ENCODE measurements at places on chromosomes 2 and 18.

- DNase-seq, result no peak
Measured at GRCh38 chr2:158671360-158672245, 123.5 kb upstream of the DAPL1 start.

DNA sequence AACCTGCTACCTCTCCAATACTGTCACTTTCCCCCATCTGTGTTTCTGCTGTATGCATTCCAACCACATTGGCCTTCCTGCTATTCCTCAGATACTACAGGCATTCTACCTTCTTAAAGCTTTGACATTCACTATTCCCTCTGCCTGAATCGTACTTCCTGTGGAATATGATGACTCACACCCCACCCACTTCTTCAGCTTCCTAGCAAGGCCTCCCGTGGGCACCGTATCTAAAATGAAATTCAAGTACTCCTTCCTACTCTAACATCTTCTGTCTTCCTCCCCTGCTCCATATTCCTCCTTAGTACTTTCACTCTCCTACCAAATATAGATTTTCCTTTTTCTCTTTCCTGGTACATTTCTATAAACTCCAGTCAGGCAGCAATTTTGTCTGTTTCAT lies 710.4 kb downstream of the RNF144A start:
- DNase-seq, result peak; percentile 22

DNA sequence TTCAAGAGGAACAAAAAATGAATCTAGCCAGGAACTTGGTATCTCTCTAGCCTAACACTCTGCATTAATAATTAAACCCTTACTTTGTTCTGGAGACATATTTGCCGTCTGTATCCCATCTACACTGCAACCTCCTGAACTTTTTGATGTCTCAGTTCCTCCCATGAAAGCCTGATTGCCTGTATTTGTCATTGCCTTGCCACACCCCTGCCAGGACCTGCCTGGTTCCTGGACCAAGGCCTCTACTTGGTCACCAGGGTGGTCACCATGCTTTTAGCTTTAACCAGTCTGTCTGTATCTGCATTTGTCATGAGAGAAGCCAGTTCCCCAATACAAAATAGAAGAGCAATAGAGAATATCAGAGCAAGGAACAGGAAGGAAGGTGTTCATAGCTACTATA lies 58.8 kb upstream of the NOL4 start:
- DNase-seq, result no peak

GRCh38 chr2:188629753-188630527 lies 338.3 kb downstream of the GULP1 start:
- peak; percentile 76 for DNase-seq

GRCh38 chr2:7730449-7730848 lies 813.2 kb downstream of the RNF144A start:
- no peak for DNase-seq

GRCh38 chr2:136297312-136297711 lies 179.4 kb upstream of the CXCR4 start:
- no peak for DNase-seq

DNA sequence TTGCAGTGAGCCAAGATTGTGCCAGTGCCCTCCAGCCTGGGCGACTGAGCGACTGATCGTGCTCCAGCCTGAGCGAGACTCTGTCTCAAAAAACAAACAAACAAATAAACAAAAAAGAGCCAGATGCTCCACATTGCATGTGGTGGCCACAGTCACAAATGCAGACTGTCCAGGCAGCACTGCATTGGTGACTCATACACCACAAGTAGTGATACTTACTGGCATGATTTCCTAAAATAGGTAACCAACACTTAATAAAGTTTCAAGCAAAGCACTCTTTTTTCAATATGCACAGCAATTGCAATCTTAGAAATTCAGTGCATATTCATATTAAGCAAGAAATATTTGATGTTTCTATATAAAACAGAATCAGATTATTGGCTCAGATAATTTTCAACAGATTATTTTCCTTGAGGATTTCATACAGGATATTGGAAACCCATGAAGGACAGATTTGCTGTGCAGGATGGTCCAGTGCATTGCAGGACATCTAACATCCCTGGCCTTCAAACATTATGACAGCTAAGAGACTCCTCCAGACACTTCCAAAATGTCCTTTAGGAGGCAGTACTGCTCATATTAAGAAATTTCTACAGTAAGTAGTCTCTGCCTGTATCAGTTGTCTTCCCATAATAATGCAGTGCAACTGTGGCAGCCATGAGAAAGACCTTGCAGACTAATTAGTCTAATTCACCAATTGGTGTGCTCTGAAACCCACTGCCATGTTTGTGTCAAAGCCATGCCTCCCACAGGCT lies 10.5 kb upstream of the SLC1A4 start:
- DNase-seq, result peak; percentile 70

DNA sequence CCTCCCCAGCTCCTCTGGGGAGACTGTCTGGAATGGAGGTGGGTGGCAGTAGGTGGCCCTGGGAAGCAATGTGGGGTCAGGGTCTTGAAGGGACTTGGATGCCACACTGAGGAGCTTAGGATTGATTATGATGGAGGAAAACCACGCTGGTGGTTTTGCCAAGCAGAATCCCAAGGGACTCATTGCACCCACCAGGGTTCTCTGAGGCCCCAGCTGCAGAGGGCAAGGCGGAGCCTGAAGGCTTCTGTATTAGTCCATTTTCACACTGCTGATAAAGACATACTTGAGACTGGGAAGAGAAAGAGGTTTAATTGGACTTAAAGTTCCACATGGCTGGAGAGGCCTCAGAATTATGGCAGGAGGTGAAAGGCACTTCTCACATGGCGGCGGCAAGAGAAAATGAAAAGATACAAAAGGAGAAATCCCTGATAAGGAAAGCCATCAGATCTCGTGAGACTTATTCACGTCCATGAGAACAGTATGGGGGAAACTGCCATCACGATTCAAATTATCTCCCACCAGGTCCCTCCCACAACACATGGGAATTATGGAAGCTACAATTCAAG lies 87.2 kb upstream of the YWHAQ start:
- DNase-seq, result no peak

DNA sequence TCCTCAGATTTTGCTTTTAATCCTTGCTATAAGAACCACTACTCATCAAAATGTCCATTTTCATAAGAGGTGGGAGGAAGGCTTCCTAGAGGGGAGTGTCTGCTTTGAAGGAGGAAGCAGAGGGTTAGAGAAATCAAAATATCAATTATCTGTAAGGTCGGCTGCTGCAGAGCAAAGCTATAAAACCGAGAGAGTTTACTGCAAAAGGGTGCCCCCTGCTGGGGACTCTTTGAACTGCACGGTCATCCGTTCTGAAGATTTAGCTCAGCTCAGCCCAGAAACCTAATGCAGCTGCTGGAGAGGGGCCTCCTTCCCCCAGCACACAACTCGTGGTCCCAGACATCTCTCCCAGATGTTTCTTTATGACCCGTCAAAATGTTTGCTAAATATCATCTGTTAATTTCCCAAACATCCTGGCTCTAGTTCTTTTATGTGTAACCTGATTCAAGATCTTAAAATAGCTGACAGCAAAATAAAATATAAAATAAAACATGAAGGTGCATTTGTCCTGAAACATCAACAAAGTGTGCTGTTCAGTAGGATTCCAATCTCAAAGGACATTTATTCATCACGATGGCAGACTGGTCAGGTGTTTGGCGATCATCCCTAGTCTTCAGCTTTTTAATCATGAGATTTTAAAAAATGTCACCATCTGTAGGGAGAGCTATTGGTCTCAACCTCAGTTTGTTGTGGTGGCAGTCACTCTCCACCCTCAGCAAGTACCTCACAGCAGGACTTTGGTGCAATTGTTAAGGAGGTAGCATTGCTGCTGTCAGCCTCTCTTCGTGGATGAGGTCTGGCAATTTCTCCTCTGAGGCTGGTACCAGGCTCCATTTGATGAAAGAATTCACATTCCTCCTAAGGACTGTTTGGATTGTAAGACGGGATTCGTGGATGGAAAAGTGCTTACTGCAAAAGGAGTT lies 185.9 kb downstream of the MTX2 start:
- peak; percentile 64 for DNase-seq

DNA sequence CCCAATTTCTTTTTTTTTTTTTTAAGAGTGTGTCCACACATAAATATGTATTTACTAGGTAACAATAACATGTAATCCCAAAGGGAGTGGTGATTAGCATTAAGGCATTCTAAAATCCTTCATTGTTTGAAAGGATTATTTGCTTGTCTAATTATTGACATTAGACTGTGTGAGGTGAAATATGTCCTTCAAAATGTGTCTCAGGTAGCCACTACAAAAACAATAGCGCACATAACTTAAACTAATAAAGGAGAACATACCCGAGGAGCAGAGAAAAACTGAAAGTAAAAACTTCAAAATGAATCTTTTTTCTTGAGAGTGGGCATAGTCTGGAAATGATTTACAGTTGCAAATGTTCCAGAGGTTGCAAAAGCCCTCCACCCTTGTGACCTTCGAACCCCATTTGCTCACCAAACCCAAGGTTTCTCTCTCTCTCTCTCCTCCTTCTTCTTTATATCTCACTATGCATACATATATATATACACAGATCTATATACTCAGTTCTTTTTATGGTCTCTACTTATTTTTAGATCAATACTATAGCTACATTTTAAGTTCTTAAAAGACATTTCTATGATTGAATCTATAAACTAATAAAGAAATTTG lies 24.4 kb upstream of the FRZB start:
- DNase-seq, result no peak

DNA sequence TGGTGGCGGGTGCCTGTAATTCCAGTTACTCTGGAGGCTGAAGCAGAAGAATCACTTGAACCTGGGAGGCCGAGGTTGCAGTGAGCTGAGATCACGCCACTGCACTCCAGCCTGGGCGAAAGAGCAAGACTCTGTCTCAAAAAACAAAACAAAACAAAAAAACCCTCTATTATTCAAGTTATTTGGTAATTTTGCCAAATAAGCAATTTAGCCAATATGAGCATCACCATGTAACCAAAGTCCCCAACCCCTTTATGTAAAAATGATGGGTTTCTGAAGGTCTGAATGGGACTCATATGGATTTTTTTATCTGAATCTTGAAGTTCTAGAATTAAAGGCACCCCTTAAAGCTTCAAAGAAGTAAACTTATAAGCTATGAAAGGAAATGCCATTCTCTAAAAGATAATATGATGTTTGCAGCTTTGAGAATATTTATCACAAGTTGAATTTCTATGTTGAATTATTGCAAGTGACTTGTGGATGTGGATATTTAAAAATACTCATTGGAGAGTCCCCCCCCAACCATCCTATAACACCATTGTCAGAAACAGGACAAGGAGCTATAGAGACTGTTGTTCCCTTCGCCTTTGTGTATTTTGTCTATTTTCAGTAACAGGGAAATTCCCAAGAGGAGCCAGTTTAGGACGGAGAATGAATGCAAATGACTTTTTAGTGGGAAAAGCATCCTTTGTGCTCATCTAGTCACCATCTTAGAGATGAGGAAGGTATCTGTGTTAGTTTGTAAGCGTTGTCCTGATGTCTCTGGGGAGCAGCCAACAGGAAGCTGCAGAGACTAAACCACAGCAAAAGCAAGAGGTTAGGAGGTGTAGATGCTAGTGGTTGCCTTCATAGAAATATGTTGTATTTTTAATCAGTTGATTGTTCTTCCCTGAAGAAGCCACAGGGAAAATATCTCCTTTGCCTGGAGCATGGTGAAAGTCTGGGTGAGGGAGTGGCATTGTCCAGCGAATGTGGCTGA lies 68.3 kb downstream of the TET3 start:
- DNase-seq, result no peak

DNA sequence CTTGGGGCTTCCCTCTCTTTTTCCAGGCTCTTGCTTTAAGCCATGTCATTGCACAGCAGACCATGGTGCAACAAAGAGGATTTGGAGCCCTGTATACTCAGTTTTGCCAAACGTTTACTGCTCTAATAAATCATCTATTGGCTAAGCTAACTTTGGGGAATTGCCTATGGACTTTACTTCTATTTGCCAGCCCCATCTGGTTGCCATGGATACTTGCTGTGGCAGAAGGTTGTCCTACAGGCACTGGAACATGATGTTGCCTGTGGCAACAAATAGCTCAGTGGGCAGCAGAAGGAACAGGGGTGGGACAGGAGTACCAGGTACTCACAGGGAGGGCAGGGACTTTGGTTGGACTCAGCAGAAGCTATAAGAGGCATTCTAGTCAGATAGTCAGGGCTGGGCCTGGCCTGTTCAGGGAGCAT lies 129.7 kb downstream of the CCDC85A start:
- peak; percentile 4 for DNase-seq

DNA sequence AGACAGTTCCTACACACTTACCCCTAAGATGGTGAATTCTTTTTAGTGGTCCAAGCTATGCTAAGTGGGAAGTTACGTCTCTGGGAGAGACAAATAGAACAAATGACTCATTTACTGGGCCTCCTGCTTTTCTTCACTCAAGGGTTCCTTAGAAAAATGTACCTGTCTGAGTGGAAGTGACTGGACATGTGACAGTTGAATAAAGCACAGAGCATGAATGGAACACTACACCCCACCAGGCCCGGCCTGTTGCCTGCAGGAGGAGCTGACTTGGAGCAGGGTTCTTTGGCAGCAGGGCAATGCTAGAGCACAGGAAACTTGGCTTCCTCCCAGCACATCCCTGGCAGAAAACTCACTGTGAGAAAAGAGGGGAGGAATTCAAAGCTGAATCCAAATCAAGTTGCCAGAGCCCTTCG lies 451.0 kb upstream of the SETBP1 start:
- DNase-seq, result peak; percentile 68

DNA sequence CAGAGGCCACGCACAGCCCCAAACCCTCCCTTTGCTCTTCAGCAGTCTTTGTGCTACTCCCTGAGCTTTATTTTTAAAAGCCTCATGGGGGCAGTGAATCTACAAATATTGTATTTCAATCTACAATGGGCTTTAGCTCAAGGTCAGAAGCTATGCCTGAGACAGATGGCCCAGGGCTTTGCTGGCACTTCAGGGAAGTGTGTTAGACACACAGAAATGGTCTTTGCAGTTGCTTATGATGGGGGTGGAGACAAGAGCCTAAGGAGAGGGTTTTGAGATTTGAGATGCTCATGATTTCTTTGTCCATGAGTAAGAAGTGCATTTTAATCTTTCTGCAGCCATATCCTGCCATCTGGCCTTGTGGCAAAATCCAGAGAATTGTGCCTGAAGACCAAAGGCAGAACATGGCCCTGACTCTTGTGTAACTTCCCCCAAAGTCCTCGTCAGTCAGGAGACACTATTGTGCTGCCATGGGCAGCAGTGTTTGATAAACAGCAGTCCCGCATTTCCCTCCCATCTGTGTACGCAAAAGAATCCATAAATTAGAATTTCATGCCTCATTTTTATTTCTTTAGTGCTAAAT lies 92.6 kb downstream of the VAPA start:
- peak; percentile 36 for DNase-seq

DNA sequence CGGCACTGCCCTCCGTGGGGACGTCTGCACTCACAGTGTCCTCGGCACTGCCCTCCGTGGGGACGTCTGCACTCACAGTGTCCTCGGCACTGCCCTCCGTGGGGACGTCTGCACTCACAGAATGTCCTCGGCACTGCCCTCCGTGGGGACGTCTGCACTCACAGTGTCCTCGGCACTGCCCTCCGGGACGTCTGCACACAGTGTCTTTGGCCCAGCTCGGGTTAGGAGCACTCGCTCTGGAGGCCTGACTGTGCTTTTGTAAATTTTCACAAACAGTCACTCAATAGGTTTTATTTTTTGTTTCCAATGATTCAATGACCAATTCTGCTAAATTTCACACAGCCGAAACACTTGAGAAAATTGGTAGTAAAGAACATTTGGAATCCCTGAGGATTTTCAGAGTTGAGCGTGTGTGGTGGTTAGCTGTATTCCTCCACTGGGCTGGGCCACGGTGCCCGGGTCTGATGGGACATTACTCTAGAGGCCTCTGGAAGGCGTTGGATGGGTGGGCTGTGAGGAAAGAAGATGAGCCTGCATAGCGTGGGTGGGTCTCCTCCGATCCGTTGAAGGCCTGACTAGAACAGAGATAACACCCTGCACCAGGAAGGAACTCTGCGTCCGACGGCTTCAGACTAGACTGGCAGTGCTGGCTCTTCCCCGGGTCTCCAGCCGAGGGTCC lies 134.8 kb downstream of the RTP5 start:
- no peak for DNase-seq
